ENCODE measurements at places on chromosomes 3 and 15.

DNA sequence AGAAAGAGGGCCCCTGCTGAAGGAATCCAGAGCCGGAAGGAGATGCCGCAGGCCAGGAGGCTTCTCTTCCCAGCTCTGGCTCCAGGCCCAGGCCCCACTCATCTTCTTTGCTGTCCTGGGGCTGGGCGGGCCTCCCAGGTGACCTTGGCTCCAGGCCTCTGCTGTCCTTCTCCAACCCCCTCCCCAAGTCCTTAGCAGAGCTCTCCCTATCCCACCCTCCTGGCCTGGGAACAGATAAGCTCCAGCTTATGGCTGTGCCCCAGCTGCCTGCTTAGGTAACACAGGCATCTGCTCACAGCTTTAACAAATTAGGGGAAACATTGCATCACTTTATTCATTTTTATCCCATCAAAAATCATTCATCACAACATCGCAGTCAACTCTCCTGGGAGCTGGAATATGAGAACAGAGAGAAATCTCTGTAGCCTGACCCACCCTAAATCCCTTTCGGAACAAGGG lies 86.9 kb downstream of the SEMA5B start:
- DNase-seq, result no peak

GRCh38 chr3:182241766-182242488 lies 530.2 kb downstream of the SOX2 start:
- DNase-seq, result no peak

GRCh38 chr3:139309061-139309591 lies 34.7 kb upstream of the MRPS22 start:
- DNase-seq, result no peak

DNA sequence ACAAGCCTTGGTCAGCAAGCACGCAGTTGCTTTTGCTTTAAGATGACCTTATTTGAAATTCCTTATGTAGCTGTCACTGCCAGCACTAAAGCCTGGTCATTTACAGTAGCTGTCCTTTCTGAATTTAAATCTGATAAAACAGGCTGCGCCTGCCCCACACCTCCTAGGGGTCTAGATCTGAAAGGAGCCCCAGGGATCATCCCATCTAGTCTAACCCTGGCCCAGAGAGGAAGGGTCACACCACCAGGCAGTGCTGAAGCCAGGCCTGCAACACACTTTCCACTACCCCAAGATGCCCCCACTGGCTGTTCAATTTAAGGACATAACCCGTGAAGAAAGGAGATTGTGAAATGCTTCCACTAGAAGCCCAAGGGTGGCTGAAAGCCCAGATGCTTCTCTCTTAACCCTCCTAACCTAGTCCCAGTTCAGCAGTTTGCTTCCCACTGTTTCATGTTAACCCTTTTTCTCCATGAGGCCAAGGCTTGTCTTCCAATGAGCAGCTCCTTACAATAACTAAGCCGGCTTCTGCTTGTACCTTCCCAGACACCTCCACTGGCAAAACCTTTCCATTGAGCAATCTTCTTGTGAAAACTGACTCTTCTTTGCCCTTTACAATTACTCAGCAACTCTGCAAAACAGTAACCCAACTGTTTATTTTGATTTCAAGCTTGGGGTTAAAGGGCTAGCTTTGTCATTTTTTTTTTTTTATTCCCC lies 198.9 kb upstream of the LPP start:
- DNase-seq, result no peak

- no peak for DNase-seq
Measured at GRCh38 chr3:96755519-96755918, 58.9 kb upstream of the EPHA6 start.

GRCh38 chr15:24696842-24697241 lies 21.3 kb downstream of the NPAP1 start:
- DNase-seq, result no peak

DNA sequence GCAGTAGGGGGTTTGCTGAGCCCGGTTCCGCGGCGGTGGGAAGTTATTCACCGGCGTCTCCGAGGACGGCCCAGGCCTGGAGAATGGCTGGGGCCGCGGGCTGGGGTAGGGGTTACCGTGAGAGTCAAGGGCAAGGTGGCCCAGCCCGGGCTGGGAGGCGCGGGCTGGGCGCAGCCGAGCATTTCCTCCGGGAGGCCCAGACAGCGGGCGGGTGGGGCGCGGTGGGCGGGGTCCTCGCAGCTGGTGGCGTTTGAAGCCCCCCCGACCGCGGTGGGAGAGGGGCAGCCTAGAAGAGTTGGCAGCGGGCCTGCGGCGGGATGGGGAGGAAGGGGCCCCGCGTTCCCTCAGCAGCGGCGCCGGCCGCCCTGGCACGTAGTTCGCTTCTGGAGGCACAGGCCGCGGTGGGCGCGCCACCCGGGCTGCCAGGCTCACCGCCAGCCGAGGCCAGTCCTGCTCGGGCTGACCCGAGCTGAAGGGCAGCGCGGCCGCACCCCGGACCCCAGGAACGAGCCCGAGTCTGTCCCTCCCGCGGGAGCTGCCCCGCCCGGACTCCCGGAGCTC lies 960 bp upstream of the KLF13 start:
- no peak for DNase-seq

DNA sequence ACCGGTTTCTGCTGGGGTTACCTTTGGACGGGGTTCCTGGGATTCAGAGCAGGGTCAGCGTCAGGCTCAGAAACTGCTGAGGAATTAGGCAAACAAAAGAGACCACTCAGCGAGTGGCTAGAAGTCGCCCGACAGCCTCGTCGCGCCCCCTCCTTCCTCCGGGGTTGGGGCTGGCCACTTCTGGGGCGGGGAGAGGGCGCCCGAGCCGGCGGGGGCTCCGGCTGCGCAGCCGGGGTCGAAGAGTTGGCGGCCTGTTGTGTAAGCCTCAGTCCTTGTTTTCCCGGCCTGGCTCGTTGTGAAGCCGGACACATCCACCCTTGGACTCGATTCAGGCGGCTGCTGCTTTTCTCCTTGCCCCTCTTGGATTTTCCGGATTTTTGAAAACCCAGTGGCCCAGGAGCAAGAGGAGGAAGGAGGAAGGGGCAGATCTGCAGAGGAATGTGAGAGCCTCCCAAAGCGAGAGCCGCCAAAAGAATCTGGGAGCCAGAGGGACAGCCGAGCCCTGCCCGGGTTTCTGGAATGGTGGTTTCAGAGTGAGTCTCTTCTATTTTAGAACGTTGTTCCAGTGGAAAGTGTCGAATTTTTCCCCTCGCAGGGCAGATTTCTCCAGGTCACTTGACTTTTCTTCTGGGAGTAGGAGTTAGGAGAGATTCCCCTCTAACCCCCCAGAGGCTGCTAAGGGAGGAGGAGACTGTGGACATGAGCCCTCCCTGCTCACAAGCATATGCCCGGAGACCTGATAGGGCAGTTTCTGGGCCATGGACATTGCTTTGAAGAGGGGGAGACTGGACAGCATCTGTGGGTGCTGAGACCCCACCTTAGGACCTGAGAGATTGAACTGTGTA lies 666 bp downstream of the SNX33 start:
- peak; percentile 73 for DNase-seq

- no peak for DNase-seq
Measured at GRCh38 chr3:108125153-108125543, 34.3 kb upstream of the CD47 start.

DNA sequence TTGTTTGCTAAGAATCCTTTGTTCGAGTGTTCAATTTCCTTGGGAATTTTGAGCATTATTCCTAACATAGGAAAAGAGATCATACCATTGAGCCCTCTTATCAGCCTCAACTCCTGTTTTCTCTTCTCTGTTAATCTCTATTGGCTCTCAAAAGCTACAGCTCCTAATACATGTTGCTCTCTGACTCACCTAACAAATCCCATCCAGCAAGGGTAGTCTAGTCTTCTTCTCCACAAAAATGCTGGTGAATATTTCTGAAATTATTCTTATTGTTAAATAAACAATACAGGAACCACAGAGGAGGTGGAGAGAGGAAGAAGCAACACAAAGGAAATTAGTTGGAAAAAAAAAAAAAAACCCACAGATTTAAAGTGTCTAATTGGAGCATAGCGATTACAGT lies 325.8 kb upstream of the NAALADL2 start:
- no peak for DNase-seq

- DNase-seq, result no peak
Measured at GRCh38 chr15:72082176-72082575, 35.8 kb downstream of the MYO9A start.

DNA sequence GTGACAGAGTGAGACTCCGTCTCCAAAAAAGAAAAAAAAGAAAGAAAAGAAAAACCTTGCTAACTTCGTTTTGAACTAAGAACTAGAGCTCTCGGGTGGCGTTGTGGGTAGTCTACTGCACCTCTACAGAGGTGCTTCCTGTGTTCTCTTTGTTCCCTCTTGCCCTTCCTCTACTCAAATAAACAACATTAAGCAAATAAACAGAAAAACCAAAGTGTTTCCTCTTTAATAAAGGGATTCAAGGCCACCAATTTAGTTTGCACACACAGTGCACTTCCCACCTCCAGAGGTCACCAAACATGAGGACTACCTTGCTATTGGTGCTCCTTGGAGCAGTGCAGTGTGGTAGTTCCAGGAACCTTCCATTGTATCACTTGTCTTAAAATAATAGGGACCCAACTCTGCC lies 354.2 kb upstream of the TBL1XR1 start:
- DNase-seq, result no peak

- DNase-seq, result no peak
Measured at GRCh38 chr15:77581896-77582569, 50.7 kb downstream of the LINGO1 start.

DNA sequence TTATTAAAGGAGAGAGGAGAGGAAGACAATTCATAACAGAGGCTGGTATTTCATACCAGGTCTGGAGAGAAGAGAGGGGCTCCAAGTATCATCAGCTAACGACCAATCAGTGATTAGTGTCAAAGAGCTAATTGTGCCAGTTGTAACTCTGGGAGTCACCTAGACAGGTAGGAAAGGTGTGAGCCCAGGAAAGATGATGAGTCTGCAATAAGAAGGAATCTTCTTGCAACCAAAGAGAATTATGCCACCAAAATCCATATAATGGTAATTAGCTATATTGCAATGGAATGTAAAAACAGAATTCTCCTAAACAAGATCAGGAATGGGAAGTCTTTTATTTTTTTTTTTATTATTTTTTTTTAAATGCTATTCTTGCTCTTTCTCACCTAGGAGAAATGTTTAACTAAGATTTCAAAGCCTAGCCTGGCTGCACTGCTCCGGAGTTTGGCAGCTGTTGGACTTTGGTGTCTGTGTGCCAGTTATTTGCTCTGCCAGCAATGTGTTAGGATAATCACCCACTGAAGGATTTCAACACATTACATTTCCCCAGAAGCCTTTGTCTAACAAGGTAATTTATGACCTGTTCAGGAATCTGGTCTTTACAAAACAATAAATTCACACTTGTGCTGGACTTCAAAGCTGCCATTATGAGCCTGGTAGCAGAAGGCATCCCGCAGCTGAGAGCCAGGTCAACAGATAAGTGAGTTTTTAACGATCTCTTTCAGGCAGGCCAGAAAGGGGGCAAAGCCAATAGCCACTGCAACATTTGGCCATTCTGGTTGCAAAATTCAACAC lies 89.4 kb downstream of the FOXB1 start:
- DNase-seq, result peak; percentile 34

DNA sequence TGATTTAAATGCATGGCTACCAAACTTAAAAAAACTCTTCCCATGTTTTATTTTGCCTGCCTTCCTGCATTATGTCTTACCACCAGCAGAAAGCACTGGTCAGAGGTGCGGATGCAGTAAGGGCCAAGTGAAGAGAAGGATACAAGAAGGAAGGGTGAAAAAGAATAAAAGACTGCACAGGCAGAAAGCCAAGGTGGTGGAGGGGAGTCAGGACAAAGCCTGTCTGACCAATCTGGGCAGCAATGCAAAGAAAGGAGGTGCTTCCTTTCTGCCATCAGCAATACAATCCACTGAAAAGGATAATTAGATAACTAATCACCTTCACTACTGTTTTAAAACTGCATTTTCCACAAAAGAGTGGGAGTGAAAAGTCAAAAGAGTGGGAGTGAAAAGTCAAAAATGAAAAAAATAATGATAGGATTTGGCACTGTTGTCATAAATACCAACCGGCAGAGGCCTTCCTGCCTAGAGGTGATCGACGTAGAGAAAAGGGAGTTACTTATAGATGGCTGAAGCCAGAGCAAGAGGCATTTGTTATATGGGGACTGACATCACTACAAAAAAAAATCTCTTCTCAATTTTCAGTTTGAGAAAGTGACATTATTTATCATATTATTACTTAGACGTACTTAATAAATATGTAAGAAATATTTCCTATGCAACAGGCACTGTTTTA lies 385.3 kb downstream of the TBC1D5 start:
- DNase-seq, result no peak

- no peak for DNase-seq
Measured at GRCh38 chr3:139574026-139574947, 34.7 kb upstream of the RBP1 start.

- DNase-seq, result no peak
Measured at GRCh38 chr3:139945942-139946341, 11.0 kb downstream of the CLSTN2 start.

GRCh38 chr3:158953131-158953530 lies 151.3 kb downstream of the MFSD1 start:
- DNase-seq, result no peak

DNA sequence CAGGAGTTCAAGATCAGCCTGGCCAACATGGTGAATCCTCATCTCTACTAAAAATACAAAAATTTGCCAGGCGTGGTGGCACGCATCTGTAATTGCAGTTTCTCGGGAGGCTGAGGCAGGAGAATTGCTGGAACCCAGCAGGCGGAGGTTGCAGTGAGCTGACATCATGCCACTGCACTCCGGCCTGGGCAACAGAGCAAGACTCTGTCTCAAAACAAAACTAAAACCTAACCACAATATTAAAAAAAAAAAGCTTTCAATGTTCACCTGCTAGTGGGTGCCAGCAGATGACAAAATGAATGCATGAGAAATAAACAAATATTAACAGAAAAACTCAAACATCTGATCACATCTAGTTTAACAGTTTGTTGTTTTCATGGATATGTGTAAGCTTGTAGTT lies 9.0 kb downstream of the SLC24A1 start:
- DNase-seq, result no peak

DNA sequence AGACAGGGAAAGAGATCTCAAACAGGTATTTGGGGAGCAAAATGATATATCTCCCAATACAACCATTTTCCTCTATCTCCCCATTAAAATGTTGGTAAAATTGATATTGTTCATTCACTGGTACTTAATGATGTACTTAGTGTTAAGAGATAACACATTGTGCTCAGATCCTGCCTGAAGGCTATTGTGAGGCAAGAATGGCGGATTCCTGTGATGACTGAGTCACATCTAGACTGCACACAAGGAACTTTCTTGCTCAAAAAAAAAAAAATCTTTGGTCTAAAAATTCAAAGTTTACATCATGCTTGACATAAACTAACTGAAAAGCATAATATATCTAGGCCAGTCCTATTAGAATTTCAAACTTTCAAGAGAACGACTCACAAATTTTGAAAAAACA lies 171.1 kb upstream of the TTC14 start:
- DNase-seq, result no peak

DNA sequence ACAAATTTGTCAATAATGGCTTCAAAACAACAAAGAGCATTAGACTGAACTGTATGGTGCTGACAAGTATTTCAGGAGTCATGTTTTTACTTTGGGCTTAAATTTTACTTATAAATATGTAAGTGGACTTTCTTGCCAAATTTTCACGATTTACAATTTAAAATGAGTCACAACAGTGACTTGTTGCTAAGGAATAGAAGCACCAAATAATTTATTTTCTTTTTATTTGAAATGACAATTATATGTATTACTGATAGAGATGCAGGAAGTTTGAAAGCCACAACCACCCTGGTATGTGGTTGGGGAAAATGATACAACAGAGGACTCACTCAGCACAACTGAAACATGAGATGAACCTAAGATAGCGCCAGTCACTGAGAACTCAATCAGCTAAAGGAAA lies 90.3 kb downstream of the FMN1 start:
- DNase-seq, result no peak
